Cortex of kidney (tissue), 1 donor: ENCODE measurements at places on chromosomes 13 and 19.

- no peak for DNase-seq
Measured at GRCh38 chr13:21957833-21958232, 287.0 kb downstream of the FGF9 start.

DNA sequence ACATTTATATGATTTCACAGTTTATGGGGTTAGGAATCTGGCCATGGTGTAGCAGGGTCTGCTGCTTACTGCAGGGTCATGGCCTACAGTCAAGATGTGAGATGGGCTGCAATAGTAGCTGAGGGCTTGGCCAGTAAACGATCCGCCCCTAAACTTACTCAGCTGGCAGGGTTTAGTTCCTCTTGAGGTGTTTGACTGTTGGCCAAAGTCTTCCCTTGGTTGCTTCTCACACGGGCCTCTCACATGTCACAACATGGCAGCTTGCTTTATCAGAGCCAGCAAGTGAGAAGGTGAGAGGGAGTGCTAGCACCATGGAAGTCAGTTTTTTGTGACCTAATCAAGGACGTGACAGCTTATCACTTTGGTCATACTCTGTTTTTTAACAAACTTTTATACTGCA lies 77.1 kb downstream of the DNAJC3 start:
- DNase-seq, result no peak

- no peak for DNase-seq
Measured at GRCh38 chr19:48403606-48404005, 10.1 kb downstream of the GRIN2D start.

DNA sequence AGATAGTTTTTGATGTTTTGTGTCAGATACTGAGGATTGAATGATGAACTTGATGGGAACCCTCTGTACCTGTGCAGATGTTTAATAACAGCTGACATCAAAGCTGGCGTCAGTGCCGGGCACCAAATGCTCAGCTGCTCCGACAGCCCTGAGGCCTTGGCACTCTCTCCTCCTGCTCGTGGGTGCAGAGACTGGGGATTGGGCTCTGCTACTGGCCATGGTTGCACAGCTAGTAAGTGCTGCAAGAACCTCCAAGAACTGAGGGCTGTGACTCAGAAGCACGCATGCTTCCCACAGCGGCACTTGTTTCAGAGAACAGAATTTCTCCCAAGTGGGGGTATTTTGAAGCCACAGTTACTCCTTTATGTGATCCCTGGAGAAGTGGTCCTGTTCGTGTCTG lies 5.9 kb downstream of the LAMP1 start:
- no peak for DNase-seq

GRCh38 chr19:18160493-18160970 lies 7.6 kb downstream of the PIK3R2 start:
- DNase-seq, result no peak

- no peak for DNase-seq
Measured at GRCh38 chr13:21225841-21226581, 49.6 kb downstream of the MRPL57 start.

GRCh38 chr13:54018485-54018884 lies 989.9 kb downstream of the OLFM4 start:
- DNase-seq, result no peak
